ENCODE measurements at places on chromosomes 6 and 20.

DNA sequence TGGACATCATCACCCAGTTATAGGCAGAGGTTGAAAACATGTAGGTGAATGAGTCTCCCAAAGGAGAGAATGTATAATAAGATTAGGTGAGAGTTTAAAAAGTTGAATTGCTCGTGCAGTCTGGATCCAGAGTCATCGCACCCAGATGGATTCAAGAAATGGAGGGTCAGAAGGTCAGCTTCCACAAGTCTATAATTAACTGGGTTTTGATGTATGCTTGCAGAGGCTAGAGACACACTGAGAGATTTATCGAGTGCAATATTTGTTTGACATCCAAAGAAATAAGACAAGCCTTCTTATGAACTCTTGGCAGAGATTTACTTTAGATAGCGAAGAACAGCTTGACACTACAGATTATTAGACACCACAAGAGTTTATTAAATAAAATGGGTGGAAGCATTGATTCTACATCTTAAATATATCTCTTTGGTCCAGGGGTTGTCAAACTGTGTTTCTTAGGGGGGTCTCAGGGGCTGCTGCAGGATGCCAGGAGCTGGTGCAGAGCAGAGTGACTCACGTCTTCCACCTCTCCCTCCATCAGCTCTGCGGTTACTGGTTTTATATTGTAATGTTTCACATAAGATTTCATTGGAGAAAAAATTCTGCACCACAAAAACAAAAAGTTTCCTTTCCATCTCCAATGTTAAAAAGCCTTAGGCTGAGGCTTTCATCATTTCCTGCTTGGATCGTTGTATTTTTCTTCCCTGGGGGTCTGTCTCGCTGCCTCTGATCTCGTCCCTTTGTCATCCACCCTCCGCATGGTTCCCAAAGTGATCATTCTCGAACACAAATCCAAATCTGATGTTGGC lies 176.2 kb upstream of the AHI1 start:
- no peak for DNase-seq

- DNase-seq: peak; percentile 59
Observed at GRCh38 chr20:23445596-23446217, 6.2 kb downstream of the CSTL1 start.

DNA sequence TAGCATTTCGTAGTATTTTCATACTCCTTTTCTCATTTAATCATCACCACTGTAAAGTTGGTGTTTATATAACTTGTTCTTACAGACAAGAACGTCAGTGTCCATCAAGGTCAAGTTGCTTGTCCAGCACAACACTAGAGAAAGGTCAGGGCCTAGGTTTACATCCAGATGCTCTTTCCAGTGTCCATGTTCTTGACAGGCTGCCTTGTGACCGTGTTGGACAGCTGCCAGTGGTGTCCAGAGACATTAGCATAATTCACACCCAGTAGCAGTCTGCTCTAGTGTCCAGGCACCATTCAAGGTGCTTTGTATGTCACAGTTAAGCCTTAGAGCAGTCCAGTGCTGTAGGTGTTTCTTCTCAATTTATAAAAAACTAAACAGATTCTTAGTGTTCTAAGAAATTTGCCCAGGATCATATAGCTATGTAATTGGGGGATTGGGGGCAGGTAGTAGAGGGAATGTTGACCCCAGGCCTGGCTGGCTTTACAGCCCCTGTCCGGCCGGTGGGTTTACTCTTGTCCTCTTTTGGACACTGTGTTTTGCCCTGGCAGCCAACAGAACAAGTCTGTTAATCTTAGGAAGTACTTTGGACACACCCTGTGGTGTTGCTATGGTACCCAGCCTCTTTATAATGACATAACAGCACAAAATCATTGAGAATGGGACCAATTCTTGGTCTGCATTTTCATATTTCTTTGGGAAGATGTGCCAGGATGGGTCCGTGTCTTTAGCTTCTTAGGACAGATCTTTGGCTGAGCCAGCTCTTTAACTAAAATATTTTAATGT lies 8.0 kb downstream of the STK35 start:
- no peak for DNase-seq

GRCh38 chr6:70538376-70538775 lies 28.4 kb upstream of the SDHAF4 start:
- DNase-seq: no peak

DNA sequence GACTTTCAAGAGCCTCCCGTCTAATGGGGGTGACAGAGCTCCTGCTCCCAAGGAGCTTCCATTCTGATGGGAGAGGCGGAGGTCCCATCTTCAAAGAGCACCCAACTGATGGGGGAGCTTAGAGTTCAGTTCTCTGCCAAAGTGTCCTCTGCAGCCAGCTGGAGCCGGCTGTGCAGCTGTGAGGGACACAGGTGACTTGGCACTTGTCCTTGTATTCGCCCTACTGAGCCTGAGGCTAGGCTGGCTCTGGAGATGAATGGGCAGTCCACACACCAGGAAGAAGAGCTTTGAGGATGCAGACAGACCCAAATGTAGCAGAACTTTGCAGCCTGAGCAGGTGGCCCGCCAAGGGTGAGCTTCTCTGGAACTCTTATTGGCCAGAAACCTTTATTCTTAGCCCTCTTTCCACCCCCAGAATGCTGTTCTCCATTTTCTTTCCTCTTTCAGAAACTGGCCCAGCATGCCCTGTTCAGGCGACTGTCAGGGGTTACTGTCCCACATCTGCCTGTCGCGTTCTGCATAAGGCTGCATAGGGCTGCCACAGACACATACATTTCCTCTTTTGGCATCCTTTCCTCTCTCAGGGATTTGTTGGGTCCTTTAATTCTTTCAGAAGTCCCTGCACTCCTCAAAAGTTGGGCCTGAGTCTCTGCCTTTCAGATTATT lies 108.7 kb upstream of the LRFN2 start:
- no peak for DNase-seq

DNA sequence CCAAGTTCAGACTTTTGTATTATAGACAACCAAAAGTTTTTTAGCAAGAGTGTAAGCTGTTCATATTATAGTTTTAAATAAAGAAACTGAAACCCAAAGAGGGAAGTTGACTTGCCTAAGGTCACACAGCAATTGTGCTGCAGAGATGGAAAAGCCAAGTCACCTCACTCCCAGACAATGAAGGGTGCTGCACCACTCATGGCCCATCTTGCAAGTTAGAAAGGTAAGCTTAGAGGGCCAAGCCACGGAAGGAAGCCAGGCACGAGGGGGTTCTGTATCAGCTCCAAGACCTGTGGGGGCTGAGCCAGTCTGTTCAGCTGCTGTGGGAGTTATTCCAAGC lies 860 bp downstream of the DEFB124 start:
- no peak for DNase-seq

DNA sequence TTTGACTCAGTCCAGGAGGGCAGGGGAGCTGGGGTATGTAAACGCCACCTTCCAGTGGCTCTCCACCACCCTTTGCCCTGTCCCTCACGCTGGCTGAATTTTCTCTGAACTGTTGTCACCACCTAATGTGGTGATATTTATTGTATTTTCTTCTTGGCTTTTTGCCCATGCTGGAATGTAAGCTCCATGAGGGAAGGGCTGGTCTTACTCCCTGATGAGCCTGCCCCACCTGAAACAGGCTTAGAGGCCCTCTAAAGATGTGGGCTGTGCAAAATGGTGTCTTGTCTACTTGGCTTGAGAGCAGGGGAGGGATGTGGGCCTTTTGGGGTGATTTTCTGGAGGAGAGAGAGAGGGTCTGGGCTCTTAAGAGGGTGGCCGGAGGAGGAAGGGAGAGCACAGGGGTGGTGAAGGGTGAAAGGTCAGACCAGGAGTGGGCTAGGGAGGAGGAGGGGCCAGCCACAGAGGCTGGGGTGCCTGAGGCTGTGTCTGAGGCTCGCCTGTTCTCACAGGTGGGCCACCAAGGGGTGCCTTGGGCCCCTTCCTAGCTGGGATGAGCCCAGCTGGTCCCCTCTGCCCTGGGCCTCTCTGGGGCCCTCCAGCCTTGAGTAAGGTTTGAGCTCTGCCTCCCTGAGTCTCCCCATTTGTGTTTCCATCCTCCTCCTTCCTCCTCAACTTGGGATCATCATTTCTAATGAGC lies 37.3 kb downstream of the SPDEF start:
- DNase-seq: no peak

- no peak for DNase-seq
Observed at GRCh38 chr20:51176876-51177275, 154.0 kb upstream of the KCNG1 start.

DNA sequence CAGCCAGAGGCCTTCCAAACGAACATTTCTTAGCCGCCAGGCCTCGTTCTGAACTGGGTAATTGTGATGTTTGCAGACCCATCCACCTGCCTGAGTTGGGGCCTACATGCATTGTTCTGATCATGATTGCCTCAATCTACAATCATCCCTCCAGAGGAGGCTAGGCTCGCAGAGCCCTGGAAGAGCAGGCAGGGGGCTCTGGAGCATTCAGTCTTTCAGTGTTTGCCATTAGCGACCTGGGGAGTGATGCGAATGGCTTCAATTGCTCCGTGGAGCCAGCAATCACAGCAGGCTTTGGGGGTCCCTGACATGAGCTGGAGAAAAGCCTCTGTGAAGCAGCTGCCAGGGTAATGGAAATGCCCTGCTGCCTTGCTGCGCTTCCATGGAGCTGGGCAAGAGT lies 22.0 kb downstream of the SNAP25 start:
- no peak for DNase-seq

Measured in BJ (cell line).